ENCODE measurements at places on chromosomes 12 and 14.

GRCh38 chr14:53190938-53191337, 37.8 kb upstream of the DDHD1 start:
- DNase-seq: no peak

- no peak for DNase-seq
Measured at GRCh38 chr12:90254796-90255195, 546.2 kb upstream of the ATP2B1 start.

DNA sequence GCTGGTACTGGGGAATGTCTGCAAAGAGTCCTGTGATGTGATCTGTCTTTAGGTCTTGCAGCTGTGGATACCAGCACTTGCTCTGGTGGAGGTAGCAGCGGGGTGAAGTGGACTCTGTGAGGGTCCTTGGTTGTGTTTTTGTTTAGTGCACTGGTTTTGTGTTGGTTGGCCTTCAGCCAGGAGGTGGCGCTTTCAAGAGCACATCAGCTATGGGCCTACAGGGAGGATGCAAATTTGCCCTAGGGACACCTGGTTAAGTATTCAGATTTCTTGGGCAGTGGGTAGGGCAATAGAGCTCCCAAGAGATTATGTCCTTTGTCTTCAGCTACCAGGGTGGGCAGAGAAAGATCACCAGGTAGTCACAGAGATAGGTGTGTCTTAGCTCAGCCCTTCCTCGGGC, 63.8 kb downstream of the PTGER2 start:
- DNase-seq: no peak

DNA sequence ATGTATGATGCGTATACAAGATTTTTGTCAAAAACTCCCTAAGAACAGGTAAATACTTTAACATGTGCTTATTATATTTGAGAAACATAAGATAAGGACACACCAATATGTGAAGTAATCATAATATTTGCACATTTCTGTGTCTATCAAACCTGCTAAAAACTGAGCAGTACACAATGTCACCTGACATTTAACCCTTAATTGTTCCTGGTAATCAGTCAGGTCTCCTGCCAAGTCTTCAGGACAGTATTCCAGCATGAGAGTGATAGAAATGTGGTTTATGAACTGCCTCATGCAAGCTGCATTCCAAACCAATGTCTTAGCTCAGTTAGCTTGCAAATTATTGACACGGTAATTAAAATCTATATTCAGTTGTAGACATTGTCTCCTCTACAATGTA, 4.2 kb downstream of the SOX5 start:
- no peak for DNase-seq

DNA sequence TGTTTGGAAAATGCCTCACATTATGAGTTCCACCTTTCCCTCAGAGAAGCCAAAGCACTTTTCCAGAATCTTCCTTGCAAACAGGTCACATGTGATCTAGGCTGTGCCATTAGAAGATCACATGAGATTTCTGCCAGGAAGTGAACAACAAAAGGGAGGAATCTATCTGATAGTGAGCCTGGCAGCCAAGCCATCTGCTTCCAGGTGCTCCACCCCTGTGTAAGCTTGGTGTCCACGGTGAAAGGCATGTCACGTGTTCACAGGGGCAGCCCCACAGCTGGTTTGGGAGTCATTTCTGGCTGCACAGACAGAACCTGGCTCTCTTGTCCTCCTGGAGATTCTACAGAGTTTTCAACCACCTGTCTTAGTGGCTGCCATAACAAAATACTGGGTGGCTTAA, 3.5 kb upstream of the KSR2 start:
- DNase-seq: no peak

DNA sequence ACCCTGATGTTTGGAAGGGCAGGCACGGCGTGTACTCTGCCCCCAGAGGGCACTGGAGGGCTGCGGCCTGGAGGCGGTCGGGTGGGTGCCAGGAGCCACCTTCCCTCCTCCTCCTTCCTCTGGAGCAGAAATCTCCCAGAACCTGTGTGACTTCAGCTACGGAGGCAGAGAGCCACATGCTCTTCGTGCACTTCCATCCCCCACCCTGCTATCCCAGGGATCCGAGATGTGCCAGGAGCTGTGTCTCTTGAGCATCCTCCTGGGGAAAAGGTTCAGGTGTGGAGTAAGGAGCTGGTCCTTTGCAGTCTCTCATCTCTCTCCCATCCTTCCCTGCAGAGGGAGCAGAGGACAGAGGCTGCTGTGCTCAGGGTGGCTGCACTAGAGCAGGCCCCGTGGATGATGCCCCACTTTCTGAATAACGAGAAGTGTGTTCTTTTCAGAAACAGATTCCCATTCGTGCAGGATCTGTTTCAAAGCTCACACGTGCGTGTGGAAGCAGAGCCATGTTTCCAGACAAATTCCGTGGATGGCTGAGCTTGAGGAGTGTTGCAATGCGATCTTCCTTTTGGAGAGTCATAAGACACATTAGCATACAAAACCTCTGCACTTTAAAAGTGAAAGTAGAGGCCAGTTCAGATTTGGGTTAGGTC, 162.9 kb downstream of the ADGRD1 start:
- no peak for DNase-seq

All from HS-27A (cell line).